ENCODE measurements at places on chromosomes 7 and 10. TPM values are rescaled to one million over a fixed set of nuclear protein-coding genes. Genes with fewer than 3 reads are reported as not detected.

DNA sequence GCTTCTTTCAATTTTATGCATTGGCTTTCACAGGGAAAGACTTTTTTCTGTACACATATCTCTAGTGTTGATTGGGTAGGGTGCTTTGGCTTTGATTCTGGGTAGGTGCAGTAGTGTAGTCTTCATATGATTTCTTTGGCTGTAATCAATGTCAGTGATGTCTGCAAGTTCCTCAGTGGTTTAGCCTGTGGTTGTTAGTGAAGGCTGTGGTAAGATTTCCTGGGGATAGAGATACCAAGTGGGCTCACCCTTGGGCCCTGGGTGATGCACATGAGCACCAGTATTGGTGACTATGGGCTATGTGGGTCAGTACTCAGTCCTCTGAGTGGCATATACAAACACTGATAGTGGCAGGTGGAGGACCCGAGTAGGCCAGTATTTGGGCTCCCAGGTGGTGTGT lies 13.0 kb downstream of the GIMAP8 start:
- DNase-seq = no peak

GRCh38 chr7:65390588-65390987 lies 16.9 kb downstream of the ZNF92 start:
- no peak for DNase-seq

DNA sequence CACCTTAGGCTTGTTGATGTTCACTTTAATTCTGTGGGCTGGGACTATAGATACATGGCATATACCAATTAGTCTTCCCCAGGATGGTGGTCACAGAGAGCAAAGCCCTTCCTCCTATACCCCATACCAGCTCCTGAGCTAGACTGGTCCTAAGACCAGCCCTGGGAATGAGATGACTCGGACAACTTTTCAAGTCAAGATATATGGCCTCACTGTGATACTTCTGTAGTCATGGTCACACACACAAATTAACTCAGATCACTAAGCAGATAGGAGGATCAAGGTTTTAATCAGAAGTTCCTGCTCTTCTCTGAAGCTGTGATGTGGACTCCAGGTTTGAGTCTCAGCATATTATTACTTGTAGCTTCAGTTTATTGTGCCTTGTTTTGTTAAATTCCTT lies 53.1 kb downstream of the SLK start:
- no peak for DNase-seq

DNA sequence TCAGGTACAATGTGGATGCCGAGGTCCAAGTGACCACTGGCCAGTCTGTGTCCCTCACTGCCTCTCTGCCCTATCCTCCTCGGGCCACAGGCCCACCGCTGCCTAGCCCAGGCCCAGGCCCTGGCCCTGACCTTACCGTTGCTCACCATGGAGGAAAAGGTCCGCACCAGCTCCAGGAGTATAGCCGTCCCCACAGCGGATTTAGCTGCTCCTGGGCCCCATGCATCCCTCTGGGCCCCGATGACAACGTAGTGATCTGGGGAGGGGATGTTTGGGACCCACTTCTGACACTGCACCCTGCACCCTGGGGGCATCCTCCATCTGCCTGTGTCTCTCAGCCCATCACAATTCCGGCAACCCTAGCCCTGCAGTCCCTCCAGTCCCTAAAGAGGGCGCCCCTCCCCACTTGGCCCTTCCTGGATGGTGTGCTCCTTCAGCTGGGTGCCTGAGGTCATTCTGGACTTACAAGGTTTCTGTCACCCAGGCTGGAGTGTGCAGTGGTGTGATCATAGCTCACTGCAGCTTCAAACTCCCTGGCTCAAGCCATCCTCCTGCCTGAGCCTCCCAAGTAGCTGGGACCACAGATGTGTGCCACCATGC lies 12.1 kb downstream of the TFR2 start:
- DNase-seq = peak; percentile 24

- no peak for DNase-seq
These were observed 49.4 kb downstream of the RGS10 start for GRCh38 chr10:119493155-119493554.

GRCh38 chr10:80410578-80411145 lies 2.3 kb downstream of the PRXL2A start:
- no peak for DNase-seq

DNA sequence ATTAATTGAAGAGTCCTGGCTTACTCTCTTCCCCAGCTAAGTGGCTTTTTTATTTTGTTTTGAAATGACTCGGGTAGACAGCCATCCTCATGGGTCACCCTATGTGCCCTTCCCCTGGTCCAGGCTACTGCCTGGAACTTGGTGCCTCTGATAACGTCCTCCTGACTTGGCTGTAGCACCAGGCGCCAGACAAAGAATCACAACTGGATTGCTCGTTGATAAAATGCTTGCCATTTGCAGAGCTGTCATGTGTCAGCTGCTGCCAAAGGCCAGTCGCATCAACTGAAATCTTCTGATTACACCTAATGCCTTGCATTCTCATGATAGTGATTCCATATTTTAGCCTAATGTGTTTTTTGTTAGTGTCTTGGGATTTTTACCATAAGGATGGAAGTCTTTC lies 27.4 kb upstream of the ABLIM1 start:
- DNase-seq = peak; percentile 65

GRCh38 chr7:155796381-155797261 lies 15.6 kb downstream of the SHH start:
- no peak for DNase-seq

GRCh38 chr7:19405541-19405940 lies 260.3 kb upstream of the FERD3L start:
- DNase-seq = no peak

DNA sequence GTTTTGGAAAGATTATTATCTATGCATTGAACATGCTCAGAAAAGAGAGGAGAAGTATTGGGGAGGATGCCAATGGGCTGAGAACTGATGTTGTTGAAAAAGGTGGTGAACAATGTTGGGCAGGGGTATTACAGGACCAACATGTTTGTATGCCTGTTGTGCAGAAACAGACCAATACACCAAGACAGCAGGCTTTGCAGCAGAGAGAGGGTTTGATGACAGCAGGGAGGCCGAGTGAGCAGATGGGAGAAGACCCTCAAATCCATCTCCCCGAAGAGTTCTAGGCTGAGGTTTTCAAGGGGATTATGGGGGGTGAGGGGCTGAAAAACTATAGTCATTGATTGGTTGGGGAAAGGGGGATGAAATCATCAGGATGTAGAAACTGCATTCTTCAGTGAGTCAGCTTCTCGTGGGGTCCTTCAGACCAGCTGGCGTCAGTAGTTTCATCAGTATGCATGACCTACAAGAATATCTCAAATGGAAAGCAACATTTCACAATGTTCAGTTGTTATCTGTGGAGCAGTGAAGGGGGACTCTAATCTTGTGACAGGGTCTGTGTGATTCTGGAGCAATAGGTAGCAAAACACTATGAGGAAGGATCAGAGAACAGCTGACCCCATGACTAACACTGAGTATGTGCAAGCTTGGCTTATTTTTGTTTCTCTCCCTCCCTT lies 167.8 kb downstream of the BAMBI start:
- DNase-seq = no peak

DNA sequence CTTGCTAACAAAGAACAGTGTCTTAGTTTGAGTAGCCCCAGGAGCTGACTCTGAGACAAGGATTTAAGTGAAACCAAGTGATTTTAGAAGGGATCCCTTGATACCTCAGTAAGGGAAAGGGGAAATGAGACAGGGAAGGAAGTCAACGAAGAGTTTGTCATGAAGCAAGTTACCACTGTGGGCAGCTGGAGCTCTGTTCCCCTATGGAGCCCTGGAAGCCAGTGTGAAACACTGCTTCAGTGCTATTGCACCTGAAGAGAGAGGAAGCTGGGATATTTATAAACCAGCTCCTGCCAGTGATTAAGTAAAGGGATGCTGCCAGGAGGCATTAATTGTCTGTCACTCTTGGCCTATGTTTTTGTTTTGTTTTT lies 58.9 kb upstream of the WAPL start:
- no peak for DNase-seq

- DNase-seq = no peak
These were observed 70.1 kb upstream of the RAB11FIP2 start for GRCh38 chr10:118116715-118117449.

DNA sequence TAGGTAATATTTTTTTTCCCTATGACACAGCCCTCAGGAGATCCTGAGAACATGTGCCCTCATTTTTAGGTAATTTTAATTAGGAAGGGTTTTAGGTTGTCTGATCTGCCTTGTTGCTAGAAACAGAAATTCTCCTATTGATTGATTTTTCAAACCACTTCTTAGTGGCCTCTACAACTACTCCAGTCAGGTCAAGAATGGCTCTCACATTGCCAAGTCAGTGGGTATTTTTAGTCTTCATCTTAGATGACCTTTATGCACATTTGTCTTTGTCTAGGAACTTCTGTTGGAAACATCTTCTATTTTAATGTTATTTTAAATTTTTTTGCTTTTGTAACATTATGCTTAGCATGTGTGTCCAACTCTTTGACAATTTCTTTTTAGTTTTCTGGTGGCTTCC lies 162.3 kb downstream of the MLLT10 start:
- no peak for DNase-seq

GRCh38 chr7:12436896-12437535 lies 33.4 kb upstream of the VWDE start:
- no peak for DNase-seq

The TLX1 gene
- total RNA-seq = not detected

The ZNF800 gene
- total RNA-seq = 7.1 TPM

The PNLIP gene
- total RNA-seq = not detected

The EGFR gene
- total RNA-seq = 0.26 TPM

The PAXIP1 gene
- 4.5 TPM for total RNA-seq

The CASTOR2 gene
- total RNA-seq = 14.7 TPM
